ENCODE measurements at places on chromosomes 1 and 21.
A peak's percentile ranks its signal among the peaks of the same experiment; 100 is the strongest.

- DNase-seq: no peak
Measured at GRCh38 chr21:45669382-45669781, 25.9 kb downstream of the PCBP3 start.

DNA sequence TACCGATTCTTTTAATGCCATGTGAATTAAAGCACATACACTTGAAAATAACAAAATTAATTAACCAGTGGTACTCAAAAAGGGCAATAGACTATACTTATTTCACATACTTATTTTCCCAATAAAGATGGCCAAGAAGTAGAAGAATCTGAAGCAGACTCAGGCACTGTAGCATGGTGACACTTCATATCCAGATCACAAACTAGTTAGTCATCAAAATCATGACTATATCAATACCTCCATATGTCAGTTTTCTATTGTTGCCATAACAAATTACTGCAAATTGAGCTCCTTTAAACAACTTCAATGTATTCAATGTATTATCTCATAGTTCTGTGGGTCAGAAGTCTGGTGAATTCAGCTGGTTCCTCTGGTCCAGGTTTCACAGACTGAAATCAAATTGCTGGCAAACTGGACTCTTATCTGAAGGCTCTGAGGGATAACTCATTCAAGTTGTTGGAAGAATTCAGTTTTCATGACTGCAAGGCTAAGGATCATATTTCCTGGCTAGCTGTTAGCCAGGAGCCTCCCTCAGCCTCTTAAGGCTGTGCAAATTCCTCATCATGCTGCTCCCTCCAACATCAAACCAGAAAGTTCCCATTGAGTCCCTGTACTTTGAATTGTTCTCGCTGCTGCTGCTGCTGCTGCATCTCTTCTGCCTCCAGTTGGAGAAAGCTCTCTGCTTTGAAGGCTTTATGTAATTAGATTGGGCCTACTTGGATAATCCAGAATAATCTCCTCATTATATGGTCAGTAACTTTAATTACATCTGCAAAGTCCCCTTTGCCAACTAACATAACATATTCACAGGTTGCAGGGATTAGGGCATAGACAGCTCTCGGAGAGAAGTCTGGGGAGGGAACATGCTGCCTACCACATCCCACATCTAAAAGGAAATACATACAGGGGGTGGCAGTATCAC is 91.5 kb downstream of the MRPL39 start:
- DNase-seq: no peak

- peak; percentile 46 for DNase-seq
Measured at GRCh38 chr1:51284487-51284954, 45.8 kb downstream of the TTC39A start.

- DNase-seq: no peak
Measured at GRCh38 chr1:247209396-247209795, 37.6 kb upstream of the ZNF124 start.

DNA sequence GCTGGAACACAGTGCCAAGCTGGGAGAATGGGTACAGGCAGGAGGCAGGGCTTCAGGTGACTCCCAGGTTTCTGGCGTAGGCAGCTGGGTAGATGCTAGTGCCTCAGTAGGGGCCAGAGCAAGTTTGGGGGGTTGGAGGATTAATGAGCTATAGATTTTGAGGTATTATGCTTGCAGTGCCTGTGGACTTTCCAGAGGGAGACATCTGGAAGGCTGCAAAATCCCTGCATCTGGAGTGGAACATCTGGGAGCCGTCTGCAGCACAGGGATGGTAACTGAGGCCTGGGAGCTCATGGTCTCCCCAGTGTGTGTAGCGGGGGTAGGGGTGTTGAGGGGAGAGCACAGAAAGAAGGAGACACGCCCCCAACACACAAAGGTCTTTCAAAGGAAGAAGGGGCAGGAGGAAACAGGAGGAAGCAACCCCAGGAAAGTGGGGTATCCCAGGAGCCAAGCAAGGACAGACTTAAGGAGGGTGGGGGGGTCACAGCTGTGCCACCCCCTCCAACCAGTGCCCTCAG is 2.2 kb upstream of the PDZK1IP1 start:
- DNase-seq: no peak

DNA sequence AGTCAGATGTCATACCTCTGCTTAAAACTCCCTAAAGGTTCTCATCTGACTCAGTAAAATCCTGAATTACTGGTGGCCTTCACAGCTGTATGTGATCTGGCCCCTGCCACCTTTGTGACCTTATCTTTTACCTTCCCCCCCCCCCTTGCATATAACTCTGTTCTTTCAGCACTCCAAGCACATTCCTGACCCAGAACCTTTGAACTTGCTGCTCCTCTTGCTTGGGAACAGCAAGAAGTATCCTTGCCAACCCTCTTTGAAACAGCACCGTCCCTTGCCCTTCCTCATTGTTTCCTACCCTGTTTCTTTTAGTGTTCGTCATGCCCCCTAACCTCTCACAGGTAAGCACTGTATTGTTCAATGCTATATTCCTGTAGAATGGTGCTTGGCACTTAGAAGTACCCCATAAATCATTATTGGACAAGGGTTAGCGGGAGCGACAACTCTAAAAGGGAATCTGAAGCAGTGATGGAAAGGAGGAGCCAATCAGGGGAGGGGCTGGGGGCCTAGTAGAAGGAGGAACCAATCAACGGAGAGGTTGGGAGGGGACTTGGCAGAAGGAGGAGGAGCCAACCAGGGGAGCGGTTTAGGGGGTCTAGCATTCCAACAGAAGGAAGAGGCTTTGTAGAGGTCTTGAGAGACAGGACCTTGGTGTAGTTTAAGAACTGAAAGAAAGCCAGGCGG is 13.9 kb downstream of the CACHD1 start:
- no peak for DNase-seq

- no peak for DNase-seq
Measured at GRCh38 chr21:26719750-26720149, 125.5 kb downstream of the ADAMTS1 start.

GRCh38 chr21:29145852-29146453 is 15.5 kb downstream of the MAP3K7CL start:
- no peak for DNase-seq

All from umbilical cord (tissue), 2 donors.